Stimulated activated CD4-positive, alpha-beta T cell treated with anti-CD3 and anti-CD28 coated beads, Interleukin-4, amount 100 ng/mL, for 1 hour (primary cell): ENCODE measurements at places on chromosomes 12 and 14.
A peak's percentile ranks its signal among the peaks of the same experiment; 100 is the strongest.

DNA sequence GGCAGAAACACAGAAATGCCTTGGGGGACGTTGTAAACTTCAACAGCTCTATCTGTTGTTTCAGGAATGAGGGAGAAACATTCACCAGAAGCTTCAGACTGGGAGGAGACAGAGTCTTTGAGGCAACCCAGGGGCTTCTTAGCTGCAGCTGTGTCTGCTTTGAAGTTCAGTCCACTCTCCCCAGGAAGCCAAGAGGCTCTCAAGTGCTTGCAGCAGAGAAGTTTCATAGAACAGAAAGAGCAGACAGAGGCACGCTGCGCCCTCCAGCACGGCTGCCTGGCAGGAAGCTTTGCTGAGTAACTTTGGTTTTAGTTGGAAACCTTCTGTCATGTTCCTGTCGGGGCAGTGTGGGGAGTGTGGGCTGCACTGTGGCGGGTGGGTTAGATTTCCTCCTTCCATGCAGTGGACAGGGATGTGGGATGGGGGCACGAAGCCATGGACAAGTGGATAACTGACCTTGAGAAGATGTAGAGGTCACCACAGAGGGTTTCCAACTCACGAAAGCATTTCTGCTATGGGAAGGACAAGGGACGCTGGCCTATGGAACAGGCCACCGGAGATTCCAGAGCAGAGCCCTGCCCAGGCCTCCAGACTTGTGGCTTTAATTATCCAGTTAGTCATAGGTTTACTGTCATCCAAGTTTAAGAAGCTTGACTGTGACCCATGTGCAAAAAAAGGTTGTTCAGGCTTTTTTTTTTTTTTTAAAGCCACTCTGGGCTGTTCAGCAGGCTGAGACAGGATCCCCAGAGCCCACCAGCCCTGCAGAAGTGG lies 107.7 kb downstream of the ARF6 start:
- DNase-seq, result peak; percentile 75

DNA sequence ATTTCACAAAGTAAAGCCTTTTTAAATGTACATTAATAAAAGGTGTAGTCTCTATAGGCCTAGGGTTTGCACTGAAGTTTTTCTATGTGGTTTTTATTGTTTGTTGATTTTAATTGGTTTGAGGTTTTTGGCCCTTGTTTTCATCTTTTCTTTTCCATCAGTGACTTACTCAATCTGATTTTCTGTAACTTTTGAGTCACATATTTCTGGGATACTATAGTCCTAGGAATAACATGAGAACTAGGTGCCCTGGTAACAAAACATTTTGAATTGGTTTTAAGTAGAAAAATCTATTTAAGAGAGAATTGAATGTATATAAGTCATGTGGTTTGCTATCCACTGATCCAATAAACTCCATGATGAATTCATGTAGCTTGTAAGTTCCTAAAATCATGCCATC lies 311.9 kb downstream of the CEP128 start:
- no peak for DNase-seq

DNA sequence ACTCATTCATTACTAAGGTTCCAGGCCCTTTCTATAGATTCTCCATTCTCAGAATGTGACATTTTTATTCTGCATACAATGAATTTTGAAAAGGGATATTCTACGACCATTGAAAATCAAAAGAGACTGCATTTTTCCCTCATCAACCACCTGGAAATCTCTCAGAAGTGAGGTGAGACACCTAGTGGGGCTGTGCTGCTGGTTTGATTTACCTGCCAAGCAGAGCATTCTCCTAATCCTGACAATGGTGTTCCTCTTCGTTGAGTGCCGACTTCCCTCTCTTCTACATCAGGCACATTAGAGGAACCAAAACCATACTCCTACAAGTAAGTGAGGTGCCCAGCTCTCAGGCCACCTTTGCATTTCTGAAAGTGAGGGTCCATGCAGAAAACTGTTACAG lies 14.9 kb downstream of the CKB start:
- DNase-seq, result no peak

DNA sequence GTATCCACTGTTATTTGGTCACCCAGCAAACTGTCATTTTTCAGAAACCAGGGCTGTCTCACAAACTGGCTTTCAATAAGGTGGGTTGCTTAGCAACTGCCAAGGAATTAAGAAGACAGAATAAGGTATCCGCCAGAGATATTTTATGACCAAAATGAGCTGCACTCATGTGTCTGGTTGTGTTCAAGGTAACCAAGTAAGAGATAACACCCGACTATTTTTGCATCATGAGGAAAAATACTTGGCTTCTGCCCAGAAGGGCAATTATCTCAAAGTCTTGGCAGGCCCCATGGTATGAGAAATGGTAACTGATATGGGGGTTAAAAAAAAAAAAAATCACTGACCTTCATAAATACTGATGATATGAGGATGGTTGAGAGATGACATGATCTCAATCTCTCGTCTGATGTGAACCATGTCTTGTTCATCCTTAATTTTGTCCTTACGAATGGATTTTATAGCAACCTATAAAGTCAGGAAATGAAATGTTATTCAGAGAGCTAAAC lies 32.6 kb downstream of the NUAK1 start:
- DNase-seq, result no peak

- DNase-seq, result no peak
These were observed 64.8 kb downstream of the DAD1 start for GRCh38 chr14:22524115-22524783.

DNA sequence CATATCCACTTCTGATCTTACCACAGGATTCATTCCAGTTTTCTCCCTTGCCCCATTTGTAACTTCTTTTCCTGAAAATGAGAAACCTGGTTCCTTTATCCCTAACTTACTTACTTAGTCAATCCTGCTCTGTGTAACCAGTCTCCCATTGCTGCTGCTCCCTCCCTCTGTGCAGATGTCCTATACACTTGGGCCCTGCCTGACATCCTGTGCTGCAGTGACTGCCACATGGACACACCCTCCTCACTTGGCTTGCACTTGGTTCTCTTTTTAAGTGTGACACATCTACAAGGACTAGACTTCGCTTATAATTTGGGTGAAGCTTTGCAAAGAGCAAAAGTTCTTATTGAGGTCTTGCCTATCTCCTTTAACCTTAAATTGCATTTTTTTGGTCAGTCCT lies 51.4 kb downstream of the FGD4 start:
- no peak for DNase-seq

DNA sequence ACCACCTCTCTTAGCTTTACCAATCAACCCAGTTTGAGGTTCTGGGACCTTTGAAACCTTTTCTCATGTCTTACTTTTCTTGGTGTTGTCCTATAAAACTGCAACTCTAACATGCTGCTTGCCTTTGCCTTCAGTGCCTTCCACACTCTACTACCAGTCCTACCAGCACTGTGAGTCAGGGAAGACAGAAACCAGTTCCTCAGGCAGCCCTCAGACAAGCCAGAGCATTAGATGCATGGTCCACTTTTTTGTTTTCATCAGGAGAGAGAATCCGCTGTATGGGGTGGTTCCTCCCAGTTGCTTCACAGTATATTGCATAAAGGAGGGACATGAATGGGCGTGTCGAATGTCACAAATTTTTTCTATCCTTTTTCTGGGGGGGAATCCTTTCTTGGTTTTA lies 17.3 kb upstream of the KLRB1 start:
- no peak for DNase-seq

DNA sequence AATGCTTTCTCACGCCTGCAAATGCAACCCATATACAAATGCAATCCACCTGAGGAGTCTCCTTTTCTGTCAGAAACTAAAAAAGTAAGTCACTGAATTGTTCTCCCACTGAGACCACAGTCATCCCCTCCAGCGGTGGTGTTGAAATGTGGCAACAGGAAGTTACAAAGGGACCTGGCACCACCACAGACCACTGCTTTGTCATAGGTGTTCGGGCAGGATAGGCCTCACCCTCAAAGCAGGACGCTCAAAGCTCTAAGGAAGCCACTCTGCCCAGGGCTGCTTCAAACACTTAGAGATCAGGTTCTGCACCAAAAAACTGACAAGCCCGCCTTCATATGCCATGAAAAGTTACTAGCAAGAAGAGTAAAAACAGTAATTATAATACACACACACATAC lies 11.3 kb downstream of the PHLDA1 start:
- DNase-seq, result peak; percentile 47

- no peak for DNase-seq
These were observed 66.8 kb upstream of the CFL2 start for GRCh38 chr14:34781242-34781641.

GRCh38 chr12:10310926-10311720 lies 3.5 kb downstream of the KLRD1 start:
- DNase-seq, result no peak

DNA sequence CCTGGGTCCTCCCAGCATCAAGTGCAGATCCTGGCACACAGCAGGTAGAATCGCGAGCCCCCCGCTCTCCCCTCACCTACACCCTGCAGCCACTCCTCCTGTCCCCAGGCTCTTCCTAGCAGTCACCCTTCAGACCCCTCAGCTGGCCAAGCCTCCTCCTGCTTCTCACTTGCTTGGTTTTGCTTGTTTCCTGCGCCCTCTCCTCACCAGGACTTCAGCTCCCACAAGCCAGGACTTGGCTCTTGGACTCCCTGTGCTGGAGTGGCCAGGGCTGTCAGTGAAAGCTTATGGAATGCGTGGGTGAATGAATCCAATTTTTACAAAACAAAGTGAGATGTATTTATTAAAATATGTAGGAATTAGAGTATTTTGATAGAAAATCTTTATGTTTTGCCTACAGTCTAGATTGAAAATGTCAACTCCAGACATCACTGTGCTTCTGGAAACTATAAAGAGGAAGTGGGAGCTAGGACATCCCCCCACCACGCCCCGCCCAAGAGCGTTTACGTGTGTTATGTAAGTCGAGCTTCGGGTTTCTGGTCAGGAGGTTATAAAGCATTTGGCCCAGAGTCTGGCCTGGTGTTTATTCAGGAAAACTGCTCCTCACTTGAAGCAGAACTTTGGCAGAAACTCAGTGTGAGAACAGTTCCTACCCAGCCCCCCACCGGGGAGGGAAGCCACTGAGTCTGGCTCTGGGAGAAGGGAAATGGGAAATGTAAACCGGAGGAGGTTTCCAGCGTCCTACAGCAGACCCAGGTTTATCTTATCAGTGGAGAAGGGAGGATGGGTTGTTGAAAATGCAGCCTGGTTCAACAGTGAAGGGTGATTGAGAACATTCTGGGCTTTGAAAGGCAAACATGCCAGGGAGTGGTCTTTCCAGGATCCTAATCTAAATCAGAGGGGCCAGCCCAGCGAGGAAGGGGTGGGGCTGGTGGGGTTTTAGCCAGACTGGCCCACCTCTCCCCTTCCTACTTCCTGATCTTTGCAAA lies 8.8 kb downstream of the ALDH2 start:
- DNase-seq, result no peak
